ENCODE measurements at places on chromosomes 6 and 20.

DNA sequence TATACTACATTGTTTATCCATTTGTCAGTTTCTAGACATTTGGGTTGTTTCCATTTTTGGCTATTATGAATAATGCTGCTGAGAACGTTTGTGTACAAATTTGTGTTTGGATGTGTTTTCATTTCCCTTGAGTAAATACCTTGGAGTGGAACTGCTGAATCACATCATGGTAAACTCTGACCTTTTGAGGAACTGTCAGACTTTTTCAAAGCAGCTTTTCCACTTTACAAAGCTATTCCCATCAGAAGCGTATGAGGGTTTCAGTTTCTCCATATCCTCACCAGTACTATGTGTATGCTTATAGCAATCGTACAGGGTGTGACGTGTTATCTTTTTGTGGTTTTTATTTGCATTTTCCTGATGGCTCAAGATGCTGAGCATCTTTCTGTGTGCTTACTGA is 103.7 kb downstream of the MYO6 start:
- DNase-seq: no peak

DNA sequence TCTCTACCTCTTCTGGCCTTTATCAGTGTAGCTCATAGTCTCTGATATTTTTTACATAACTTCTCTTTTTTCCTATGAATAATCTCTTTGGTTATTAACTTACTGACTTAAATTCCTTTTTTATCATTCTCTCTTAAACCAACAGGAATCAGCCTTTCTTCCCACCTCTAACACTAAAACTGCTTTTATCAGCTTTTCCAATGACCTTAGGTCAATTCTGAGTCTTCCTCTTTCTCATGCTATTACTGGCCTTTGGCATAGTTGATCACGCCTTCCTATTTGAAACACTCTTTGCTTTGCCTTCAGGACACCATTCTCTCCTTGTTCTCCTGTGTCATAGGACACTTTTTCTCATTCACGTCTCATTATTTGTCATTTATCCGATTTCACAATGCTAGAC is 8.1 kb upstream of the HINT3 start:
- no peak for DNase-seq

- no peak for DNase-seq
Observed at GRCh38 chr6:7137335-7138045, 29.7 kb downstream of the RREB1 start.

DNA sequence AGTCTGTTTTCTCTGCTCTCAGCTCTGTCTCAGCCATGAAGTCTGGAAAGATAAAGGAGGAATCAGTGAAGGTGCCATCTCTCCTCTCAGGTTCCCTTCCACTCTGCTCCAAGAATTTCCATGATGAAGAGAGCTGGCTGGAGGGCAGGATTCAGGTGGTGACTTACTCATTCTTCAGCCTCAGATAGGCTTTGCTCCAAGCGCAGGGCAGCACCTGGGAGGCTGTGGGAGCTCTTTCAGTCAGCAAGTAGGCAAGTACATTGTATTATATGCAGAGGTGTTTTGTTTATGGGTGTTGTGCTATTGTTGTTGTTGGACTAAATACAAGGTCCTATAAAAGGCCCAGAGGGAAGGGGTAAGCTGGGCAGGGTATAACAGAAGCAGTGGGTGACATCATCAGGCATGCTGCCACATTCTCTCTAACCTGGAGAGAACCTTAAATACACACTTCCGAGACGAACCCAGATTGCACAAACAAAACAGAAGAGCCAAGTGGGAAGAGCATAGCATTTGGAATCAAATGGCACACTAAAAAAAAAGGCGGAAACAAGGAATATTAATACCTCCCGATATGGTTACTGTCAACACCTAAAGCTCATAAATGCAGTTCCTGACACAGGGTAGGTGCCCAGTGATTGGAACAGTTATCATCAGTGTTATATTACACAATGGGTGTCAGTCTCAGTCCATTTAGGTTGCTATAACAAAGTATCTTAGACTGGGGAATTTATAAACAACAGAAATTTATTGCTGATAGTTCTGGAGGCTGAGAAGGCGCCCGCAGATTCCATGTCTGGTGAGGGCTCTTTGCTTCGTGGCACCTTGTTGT is 14.5 kb upstream of the PSMG4 start:
- DNase-seq: no peak
